ENCODE measurements at places on chromosomes 7 and 10.
A peak's percentile ranks its signal among the peaks of the same experiment; 100 is the strongest.

DNA sequence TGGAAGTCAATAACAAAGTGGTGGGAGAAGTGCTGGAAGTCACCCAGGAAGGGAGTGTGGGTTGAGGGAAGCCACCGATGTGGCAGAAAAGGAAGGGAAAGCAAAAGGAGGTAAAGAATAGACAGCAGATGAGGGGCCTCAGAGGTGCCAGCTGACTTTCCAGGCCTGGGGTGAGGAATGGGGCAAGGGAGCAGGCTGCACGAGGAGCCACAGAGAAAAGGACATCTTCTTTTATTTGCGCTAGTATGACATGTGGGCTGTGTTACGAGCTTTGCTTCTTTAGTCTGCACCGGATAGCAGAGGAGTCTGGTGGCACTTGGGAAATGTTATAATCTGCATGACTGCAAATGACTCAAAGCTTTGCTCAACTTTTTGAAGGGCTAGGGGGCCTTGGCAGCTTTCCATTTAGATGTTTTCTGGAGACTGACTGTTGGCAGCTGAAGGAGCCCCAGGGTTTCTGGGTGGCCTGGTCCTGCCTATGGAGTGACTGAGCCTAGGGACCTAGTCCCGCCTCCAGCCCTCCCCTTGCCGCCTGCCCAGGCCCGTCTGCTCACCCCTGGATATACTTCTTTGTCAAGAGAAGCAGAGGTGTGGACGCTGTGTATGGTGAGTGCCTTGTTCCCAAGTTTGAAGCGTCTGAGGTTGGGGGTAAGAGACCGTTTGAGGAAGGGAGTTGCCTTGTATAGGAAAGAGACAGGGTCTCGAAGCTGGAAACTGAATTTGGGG is 5.1 kb downstream of the PRXL2A start:
- DNase-seq = peak; percentile 68

GRCh38 chr7:134669388-134669787 is 22.7 kb downstream of the BPGM start:
- DNase-seq = no peak

DNA sequence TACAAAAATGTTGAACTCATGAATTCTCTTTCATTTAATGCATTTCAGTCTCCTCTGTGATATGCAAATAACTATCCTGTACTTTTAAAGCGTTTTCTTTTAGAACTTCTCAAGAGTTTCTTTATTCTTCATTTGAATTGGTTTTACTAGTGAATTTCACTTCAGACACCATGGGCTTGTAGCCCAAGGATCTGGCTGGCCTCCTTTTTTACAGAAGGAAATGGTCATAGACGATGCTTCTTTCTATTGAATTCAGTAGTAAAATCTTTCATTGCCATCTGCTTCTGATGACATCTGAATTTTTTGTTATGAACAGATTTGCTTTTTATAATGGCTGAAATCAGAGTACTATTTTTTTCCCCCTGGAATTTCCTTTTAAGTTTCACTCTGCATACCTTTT is 135.2 kb upstream of the ETV1 start:
- DNase-seq = no peak

DNA sequence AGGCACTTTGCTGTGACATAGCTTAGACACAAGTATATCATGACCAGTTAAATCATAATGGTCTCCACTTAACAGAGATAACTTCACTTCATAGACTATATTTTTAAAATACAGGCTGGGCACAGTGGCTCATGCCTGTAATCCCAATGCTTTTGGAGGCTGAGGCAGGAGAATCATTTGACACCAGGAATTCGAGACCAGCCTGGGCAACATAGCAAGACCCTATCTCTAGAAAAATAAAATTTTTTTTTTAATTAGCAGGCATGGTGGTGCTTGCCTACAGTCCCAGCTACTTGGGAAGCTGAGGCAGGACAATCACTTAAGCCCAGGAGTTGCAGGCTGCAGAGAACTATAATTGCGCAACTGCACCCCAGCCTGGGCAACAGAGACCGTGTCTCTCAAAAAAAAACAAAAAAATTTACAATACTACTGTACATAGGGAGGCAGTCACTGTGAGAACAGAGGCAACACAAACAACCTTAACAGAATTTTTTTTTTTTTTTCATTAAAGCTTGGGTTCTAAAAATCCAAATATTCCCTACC is 105.1 kb downstream of the USP6NL start:
- no peak for DNase-seq
